Esophagus squamous epithelium (tissue), 5 donors: ENCODE measurements at places on chromosomes 3 and 15.

DNA sequence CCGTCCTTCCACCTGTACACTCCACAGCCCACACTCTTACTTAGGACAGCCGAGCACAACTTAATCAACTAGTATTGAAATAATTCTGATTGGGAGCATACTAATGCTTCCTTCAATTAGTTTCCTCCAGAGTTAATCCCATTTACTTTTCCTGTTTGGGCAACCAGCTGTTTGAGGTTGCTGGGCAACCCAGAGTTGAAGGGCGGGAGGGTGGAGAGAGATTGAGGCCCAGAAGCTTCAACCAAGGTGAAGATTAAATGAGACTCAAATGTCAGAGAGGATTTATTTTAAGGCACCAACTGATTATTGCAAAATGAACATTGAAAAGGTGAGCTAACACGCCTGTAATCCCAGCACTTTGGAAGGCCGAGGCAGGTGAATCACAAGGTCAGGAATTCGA lies 428.5 kb upstream of the SEMA6D start:
- DNase-seq = no peak

- no peak for DNase-seq
Measured at GRCh38 chr15:63025460-63025859, 17.1 kb upstream of the TPM1 start.

DNA sequence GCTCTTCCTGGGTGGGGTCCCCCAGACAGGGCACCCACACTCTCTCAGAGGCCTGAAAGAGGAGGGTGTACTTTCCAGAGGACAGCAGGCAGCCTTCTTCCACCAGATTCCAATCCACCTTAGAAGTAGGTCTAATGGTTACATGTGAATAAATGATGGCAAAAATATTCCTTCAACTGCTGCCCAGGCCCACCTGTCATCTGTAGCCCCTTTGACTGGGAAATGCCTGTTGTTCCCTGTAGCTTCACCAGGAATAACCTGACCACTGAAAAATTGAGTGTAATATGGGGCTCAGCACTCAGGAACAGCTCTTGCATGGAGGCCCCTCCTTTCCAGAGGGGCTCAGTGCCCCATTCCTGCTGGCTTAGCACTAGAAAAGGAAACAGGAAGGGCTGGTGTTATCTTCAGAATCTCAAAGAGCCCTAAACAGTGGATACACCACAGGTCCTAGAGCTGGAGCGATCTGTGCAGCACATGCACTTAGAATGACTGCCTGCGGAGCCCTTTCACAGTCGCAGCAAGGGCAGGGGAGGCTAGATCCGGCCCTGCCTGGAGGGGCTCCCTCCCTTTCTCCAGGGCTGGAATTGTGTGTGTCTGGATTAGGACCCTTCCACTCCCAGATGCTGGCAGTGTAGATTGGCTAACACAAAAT lies 32.1 kb downstream of the SLC22A14 start:
- no peak for DNase-seq

DNA sequence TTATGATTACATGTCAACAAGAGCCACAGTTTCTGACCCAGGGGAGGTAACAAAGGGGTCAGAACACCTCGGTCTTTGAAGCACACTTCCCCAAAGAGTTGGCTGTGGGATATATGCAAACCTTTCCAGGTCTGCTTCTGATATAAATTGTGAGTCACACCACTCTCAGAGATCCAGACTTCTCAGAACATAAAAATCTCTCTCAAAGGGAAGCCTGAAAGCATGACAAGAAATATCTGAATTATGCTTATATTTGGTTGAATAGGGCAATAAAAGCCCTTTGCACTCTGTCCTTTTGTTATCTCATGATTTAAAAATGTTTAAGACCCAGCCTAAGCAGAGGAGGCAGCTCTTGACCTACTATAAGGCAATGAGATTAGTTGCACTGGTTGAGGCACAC lies 56.8 kb downstream of the MYH15 start:
- DNase-seq = no peak
